ENCODE measurements at places on chromosomes 3 and 15.

DNA sequence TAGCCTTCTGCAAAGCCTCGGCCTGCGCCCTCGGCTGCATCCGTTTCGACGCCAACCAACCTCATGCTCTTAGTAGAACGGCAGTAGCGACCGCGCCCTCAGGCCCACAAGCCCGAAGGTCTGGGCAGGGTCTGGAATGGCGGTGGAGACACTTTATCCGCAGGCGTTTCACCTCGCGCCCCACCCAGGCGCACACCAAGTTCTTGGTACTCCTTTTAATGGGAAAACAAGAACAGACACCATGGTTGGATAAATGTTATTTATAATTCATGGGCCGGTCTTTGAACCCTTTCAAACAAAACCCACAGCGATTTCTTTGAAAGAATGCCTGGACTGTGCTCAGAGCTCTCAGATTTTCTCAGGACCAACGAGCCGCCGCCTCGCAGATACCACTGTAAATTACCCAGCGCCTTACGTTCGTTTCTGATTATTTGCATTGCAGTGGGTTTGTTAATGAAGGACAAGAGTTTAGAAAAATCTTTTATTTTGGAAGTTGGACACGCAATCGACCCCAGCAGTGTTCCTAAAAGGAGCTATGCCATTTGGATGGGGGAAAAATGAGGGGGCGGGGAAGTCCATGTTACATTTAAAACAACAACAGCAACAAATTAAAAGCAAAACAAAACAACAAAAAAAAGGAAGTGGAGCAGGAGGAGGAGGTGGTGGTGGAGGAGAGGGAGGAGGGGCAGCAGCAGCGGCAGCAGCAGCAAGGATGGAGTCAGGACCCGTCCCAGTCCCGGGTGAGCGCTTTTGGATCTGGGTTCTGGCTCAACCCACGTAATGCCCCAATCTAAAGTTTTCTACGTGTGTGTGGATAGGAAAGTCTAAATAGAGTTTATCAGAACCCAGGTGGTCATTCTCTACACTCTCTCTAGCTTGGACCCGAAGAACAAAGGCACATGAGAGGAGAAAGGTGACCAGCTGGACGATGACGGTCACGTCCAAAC is 993 bp upstream of the ISL2 start:
- no peak for DNase-seq

- no peak for DNase-seq
These were observed 10.5 kb upstream of the RPL29 start for GRCh38 chr3:52006017-52006819.

GRCh38 chr3:197003461-197004385 is 25.9 kb downstream of the MELTF start:
- no peak for DNase-seq

GRCh38 chr3:27746838-27747237 is 24.7 kb upstream of the EOMES start:
- DNase-seq = no peak

DNA sequence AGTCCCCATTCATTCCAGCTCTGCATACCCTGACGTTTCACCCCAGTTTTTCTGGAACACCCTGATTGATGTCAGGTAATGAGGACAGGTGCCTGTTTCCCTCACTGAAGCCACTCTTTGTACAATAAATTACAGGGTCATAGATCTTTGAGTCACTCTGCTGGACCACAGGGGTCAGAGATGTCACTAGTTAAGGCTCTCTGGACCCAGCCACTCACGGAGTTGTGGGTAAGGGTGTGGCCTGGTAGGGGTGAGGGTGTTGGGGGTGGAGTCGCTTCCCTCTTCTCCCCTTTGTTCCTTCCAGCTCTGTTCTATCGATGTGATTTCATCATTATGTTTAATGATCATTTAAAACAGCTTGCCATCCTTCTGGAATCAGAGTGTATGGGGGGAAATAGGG is 512 bp downstream of the IQCF5 start:
- no peak for DNase-seq

GRCh38 chr15:88636050-88636449 is 2.8 kb upstream of the ISG20 start:
- peak; percentile 48 for DNase-seq

DNA sequence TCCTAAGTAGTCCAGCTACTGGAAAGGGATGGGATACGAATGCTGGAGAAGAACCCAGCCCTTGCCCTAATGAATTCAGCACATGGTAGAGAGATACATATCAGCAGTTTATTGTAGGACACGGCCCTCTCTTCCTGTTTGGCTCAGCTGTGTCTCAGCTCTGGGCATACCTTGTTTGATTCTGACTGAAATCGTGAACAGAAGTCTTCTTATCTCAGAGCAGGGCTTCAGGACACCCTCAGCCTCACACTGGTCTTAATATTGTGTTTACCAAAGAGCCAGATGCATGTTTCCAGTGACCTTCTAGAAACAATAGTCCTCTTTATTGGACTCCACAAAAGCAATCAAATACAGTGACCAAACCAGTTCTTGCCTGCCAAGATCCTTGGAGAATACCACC is 54.7 kb downstream of the FAM174B start:
- no peak for DNase-seq

DNA sequence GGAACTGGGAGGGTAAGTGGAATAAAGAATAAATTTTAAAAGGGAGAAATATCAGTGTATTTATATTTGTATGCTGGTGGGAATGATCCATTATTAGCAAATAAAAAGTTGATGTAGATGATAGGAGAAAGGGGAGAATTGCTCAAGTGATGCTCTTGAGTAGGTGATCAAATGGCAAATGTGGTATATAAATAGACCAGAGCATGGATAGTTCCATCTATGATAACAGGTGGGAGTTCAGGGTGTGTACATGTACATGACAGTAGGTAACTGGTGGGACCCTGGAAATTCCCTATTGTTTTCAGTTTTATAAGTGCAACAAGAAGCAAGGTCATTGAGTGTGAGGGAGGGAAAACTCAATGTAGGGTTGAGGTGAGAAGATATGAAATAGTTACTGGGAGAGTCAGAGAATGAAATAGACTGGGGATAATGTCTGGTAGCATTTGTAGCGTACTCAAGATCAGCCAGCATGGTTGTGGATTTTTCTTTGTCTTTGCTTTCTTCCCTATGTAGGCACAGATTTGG is 31.3 kb upstream of the EBLN2 start:
- no peak for DNase-seq

DNA sequence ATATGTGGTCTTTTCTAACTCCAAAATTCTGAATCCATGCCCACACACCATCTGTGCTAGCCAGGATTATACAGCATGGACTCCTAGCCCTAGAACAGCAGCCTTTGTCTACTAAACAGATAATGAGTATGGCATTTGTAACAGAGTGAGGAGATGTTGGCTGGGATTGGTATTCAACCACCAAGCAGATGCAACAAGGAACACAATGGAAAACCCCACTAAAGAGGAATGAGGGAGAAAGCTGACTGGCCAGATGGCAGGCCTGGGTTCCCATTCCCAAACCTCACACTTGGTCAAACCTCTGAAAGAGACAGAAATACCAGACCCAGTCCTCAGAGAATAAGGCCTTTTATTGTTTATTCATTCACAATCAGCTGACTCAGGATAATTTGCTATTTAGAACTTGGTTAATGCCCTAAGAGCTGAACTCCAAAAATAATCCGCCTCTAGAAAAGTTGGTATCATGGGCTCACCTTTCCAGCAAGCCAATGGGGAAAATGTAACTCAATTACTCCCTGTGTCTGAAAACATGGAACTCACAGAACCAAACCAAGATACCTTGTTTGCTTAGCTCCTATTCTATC is 145.6 kb downstream of the LRRC3B start:
- no peak for DNase-seq

DNA sequence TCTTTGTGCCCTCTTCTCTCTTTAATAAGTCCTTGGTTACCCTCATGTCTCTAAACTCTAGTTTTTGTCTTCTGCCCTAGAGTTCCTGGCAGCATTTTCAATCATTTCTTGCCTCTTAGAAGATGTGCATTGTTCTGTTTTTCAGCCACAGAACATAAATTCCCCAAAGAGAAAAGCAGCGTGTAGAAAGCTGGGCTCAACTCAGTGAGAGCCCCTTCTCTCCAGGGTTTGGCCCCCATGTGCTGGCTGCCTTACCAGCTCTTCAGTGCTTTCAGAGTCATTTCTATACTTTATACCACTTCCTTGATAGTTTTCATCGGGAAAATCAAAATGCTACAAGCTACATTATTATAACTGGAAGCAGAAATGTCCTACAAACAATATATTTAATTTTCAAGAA is 369.1 kb upstream of the GRM7 start:
- no peak for DNase-seq

DNA sequence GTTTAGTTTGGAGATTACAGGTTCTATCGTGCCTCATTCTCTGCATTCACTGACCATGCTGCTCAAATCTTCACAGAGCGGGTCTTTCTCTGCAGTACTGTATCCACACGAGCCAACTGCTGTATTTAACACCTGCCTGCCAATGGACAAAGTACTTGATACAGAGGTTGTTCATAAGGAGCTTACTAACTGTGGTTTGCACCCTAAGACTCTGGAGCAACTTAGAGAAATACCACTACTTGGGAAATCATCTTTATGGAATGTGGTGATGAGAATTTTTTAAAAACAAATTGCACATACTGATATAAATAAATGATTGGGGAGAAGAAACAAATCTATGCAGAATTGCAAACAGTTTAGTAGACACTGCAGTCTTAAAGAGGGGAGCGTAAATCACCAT is 90.0 kb downstream of the PPP2R3A start:
- DNase-seq = no peak

DNA sequence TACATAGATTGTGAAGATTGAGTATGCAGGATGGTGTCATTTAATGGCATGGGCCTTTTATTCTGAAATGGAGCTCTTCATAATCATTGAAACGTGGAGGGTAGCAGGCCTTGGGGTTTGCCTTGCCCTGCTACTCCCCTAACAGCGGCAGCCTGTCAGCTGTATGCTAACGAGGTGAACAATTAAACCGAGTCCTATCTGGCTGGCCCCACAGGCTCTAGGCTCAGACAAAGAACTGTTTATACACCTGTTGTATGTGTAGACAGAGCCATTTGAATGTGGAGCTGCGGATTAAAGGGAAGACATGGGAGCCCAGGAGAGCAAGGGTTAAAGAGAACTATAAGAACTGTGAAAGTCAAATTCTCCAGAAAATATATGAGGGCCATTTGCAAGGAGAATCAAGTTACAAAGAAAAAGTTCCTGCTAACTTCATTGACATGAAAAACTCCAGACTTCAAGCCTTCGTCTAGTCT is 116.7 kb upstream of the CGNL1 start:
- no peak for DNase-seq

All from NCI-H460 (cell line).